Ovary (tissue), 10 donors: ENCODE measurements at places on chromosomes 13 and 19.

GRCh38 chr13:102911336-102911735 lies 65.5 kb downstream of the ERCC5 start:
- no peak for DNase-seq

DNA sequence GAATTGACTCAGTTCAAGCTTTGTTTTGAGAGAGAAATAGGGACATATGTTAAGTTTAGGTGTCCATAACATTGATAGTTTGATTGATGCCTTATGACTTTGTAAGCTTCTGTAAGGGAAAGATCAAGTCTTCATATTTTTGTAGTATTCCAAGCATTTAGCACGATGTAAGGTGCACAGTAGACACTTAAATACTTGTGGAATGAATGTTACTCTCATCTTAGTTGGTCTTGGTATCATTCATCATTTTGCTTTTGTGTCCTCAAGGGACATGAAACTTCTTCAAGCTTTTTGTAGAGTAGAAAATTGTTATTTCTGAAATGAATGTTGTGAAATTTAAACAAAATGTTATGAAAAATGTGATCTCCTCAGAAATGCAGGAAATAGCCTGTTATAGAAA lies 10.1 kb downstream of the TDRD3 start:
- DNase-seq = no peak

DNA sequence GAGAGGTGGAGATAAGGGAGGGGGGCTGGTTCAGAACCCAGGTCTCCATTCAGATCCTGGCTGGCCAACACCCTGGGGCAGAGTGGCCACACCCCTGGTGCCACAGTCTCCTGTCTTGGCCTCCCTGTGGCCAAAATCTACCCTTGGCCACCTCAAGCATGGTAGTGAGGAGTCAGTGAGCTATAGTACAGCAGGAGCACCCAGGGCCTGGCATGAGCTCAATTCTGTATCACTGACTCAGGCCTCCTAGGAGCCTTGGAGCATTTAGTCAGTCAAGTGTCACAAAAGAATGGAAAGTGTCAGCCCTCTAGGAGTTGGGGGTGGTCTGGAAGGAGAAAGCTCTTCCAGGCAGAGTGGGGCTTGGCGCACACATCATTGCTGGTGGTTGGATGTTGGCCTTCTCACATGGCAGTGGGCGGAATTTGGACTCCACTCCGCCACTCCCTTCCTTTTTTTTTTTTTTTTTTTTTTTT lies 6.6 kb upstream of the CD79A start:
- no peak for DNase-seq

GRCh38 chr19:44810234-44811121 lies 1.6 kb downstream of the BCAM start:
- DNase-seq = no peak

DNA sequence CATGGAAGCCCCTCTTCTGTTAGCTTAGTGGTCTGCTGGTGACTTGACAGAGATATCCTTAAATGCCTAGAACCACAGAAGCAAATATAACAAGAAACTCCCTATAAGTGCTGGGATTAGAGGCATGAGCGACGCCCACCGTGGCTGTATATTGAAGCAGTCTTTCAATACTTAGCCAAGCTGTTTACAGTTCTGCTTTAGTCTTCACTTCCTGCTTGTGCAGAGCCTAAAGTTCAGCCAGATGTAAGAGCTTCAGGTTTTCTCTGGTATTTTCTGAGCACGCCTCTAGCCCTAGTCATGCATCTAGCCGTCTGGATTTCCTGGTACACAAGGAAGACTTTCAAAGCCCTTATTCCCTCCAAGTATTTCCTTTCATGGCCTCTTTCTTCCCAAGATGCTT lies 28.5 kb downstream of the TRPM4 start:
- DNase-seq = no peak

DNA sequence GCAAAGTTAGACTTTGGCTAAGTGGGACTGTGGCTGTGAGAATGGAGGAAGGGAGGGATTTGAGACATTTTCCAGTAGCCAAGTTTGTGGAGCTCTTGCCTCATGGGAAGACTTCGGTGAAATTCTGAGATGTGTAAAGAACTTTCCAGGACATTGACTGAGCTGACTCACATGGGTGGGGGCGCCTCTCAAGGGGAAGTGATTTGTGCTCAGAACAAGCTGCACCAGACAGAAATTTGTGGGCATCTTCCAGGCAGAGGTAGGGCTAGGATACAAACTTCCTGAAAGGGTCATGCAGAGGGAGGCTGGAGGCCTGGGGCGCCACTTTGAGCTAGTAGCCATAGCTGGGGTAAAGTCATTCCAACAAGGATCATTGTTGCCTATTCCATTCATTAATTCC lies 9.8 kb upstream of the SIGLEC10 start:
- no peak for DNase-seq

GRCh38 chr13:112229992-112230872 lies 145.9 kb upstream of the SPACA7 start:
- no peak for DNase-seq

DNA sequence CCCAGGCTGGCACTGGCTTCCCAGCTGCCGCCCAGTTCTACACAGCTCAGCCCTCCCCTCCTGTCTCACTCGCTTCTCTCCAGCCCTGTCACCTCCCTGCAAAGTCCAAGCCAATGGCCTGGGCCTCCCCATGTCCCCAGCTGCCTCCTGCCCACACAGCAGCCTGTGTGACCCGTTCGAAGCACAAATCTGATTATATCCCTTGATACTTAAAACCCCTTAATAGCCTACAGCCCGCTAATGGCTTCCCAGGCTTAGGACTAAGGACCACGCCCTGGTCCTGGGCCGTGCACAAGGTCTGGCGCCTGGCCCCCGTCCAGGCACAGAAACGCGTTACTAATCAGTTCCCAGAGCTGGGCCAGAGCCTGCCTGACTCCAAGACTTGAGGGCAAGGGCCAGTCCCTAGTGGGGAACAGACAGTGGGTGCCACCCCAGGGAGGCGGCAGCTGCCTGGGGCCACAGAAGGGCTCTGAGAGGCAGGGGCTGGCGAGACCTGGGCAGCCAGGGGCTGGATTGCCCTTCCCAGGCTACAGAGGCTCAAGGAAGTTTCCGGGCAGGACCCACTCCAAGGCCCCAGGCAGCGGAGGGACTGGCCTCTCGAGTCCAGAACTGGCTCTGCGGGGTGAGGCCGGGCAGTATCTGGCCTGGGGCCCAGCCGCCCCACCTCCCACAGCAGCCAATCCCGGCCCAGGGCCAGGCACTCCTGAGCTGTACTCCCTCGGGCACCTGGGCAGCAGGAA lies 10.4 kb downstream of the XAB2 start:
- DNase-seq = no peak

DNA sequence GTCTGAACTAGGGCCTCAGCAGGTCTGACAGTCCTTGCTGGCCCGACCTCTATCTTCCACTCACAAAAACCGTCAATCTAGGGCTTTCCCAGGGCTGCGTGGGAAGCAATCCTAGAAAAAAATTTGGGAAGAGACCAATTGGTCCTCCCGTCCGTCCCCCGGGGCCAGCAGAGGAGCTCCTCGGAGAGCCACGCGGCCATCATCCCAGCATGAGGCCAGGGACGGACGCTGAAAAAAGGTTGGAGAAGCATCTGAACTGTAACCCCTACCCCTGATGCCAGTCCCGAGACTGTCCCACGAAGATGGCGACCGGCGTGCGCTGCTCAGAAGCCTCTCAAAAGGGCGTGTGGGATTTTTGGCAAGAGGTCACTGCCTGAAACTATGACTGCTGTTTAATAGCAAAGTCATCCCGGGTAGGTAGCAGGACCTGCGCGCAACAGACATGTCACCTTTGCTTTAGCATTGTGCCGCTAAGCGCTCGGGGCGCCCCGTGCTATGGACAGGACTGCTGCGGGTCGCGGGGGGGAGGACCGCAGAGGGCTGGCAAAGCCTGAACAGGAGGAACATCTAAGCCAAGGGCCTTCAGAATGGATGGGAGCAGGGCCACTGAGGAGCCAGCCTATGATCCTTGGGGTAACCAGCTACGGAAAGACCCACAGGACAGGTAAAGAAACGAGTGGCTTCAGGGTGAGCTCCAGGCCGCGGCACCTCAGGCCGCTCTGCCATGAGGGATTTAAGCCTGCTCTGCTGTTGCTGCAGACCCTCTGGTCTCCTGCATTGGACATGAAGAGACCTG lies 10.6 kb downstream of the AKAP8 start:
- no peak for DNase-seq

GRCh38 chr13:87999788-88000187 lies 328.6 kb downstream of the SLITRK5 start:
- DNase-seq = no peak

GRCh38 chr13:25762281-25762680 lies 289.5 kb downstream of the SHISA2 start:
- DNase-seq = no peak

- peak; percentile 85 for DNase-seq
Observed at GRCh38 chr13:39602614-39603366, at the start of gene LHFPL6. Gene LHFPL6 (minus strand): TSS chr13:39603193.

DNA sequence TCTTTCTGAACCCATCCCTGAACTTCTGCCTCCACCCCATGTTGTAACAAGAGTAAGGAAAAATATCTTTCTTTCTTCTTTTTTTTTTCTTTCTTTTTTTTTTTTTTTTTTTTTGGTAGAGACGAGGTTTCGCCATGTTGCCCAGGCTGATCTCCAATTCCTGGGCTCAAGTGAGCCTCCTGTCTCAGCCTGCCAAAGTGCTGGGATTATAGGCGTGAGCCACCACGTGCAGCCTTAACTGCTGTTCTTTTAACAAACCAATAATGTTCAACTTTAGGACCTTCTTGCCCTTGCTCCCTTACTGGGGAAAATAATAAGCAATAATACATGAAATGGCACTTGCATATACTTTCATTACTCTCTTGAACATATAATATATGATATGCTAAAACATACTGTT lies 19.6 kb downstream of the GPR183 start:
- DNase-seq = no peak

DNA sequence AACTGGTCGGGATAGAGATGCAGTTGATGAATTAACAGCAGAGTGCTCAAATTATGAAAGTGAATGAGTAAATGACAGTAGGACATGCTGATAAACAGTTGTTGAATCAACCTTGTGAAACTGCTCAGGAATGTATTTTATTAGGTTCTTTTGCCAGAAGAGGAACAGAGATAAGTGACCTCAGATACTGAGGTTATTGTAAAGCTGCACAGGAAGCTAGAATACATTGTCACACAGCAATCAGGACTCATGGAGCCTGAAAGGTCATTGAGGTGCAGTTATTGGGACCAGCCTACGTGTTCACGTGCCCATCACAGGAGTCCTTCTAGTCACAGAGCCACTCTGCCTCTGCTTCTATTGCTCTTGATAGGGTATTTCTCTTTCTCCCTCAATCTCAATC lies 47.5 kb upstream of the MED4 start:
- no peak for DNase-seq

DNA sequence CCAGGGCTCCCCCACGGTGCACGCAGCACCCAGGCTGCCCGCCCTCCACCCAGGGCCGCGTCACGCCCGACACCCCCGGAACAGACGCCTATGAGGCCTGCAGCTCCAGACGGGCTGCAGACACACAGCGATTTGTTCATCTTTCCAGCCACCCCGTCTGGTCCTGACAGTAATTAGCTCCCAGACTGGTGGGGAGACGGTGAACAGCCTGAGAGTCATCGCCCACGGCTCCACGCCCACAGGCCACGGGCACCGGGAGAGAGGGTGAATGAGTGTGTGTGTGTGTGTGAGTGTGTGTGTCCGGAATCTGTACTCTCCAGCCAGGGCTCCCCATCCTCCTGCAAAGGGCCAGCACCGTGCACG lies 18.1 kb downstream of the GADD45B start:
- no peak for DNase-seq

GRCh38 chr19:18687740-18688465 lies 4.4 kb downstream of the CRTC1 start:
- DNase-seq = no peak

DNA sequence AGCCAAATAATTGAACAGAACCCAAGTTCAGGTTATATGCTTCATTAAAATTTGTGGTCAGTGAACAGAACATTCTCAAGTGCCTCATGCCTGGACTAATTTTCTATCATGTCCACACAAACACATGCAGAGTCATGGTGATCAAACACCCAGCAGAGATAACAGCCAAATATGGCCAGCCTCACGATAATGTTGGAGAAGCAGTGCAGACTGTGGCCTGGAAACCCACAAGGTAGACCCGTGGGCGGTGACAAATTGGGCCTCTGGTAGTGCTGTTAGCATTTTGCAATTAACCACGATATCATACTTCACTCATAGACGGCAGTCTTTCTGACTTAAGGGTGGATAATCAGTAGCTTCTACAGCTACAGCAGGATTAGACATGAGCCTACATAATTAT lies 35.0 kb upstream of the VWA8 start:
- DNase-seq = no peak

- no peak for DNase-seq
Observed at GRCh38 chr19:49390929-49391359, 2.9 kb downstream of the KASH5 start.

DNA sequence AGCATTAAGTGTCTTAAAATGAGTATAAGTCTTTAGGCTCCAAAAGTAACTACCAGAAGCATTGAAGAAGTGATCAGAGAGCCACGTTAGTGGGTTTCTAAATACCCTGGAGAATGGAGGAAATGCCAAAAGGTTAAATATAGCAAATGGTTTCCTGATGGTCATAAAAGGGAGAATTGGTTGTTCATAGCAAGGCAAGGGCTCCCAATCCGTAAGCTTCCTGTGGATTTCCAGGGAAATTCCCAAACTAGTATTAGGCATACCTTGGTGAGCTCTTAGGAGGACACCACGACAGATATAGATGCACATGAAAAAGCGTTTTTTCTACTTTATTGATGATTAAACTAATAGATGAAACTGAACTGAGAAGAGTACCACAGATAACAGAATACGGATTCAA lies 410.9 kb downstream of the FOXO1 start:
- no peak for DNase-seq
